GM12891 (cell line): ENCODE measurements at places on chromosomes 1 and 21.

DNA sequence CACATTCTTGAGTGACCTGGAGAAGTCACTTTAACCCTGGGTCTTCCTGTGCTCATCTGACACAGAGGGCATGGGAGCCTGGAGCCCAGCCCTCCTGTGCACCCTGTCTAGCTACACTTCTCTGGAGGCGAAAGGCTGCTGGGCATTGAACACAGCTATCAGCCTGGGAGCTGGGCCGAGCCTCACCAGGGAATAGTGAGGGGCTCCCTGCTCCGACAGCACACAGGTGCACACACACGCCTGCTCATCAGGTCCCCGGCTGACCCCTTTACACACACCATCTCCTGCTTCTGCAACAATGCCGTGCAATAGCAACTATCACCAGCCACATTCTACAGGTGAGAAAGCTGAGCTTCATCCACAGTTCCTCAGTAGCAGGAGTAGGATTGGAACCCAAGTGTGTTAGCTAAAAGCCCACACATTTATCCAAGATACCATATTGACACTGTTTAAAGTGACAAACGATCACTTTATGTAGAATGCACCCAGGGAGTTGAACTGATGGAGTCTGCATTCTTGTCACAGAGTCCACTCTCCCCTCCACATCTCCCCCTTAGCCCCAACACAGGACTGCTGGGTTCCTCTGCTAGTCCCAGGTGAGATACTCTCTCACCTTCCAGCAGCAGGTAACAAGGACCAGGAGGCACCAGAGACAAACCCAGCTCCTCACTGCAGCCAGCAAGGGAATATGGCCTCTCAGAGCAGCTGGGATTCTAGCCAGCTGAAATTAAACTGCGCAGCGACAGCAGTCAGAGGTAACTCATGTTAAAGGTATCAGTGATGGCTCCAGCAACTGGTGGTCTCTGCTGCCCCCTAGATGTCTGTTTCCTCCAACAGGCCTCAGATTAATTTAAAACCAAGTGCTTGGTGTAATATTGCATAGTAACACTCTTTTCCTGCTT lies 18.3 kb upstream of the CAPN8 start:
- DNase-seq = no peak

- no peak for DNase-seq
Measured at GRCh38 chr1:169933984-169934725, 40.5 kb upstream of the SCYL3 start.

DNA sequence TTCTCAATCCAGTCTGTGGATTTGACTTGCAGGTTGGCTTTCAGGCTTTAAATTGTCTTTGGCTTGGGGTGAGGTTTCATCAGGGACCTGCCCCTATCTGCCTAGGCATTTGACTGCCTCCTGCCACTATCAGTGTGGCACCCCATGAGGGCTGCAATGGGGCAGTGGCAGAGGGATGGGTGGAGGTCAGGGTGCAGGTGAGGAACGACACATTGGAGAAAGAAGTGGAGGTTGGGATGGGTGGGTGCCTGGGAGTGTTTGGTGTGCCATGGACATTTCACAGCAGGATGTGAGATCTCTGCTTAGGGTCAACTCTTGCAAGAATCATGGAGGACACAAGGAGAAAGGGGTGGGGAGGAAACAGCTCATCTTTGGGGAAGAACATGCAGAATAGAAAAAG lies 625.1 kb downstream of the PTPRU start:
- DNase-seq = no peak

- DNase-seq = no peak
Measured at GRCh38 chr1:113811156-113811887, 954 bp downstream of the RSBN1 start.

DNA sequence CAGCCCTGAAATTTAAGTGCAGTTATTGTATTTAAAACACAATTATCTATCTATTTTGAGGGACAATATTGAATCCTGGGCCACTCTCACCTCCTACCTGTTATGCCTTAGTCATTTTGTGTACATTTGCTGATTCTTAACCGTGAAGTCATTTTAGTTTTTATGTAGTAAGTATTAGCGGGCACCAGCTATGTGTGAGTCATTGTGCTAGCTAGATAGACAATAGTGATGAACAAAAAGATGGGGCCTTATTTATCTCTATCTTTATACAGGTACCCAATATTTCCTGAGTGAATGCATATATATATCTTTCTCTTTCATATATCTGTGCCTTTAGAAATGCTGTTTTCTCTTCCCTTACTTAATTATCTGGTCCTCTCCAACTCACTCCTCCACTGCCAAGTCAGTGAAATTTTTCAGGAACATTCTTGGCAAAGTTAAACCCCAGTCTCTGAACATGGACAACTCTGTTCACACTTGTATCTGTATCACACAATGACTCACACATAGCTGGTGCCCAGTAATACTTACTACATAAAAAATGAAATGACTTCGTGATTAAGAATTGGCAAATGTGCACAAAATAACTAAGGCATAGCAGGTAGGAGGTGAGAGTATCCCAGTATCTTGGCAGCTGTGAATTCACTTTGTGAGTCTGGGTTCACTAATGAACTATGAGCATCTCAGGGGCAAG lies 166.0 kb upstream of the C8B start:
- DNase-seq = no peak

DNA sequence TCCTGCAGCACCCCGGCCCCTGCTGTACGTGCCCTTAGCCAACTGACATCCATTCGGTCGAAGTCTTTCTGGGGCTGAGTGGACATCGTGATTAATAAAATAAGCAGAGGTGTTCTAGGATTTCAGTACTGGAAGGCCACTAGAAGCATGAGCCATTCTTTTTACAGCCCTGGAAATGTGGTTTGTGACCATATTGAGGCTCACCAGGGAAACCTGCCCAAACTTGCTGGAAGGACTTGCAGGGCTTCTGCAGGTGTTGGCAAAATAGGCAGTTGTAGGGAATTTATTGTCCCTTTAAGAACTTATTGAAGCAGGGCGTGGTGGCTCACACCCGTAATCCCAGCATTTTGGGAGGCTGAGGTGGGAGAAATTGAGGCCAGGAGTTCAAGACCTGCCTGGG lies 80.8 kb downstream of the DOP1B start:
- DNase-seq = no peak

- DNase-seq = no peak
Measured at GRCh38 chr1:208599063-208599462, 354.9 kb upstream of the PLXNA2 start.

- DNase-seq = no peak
Measured at GRCh38 chr1:83508485-83509151, 490.3 kb downstream of the TTLL7 start.

DNA sequence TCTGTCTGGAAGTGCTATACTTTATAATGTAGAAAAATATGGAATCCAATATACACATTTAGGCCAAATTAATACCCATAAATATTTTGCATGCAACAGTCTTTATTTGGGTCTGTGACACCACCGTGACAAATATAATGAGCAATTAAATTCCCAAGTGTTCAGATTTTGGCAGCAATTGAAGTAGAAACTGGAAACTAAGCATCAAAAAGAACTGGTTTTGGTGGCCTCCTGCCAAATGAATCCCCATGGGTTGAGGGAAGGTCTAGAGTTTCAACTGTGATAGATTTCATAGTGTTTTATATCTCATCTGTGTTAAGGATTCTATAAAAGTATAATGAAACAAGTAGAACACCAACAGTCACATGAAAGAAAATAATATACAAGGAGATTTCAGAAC lies 88.4 kb downstream of the DPYD start:
- no peak for DNase-seq

DNA sequence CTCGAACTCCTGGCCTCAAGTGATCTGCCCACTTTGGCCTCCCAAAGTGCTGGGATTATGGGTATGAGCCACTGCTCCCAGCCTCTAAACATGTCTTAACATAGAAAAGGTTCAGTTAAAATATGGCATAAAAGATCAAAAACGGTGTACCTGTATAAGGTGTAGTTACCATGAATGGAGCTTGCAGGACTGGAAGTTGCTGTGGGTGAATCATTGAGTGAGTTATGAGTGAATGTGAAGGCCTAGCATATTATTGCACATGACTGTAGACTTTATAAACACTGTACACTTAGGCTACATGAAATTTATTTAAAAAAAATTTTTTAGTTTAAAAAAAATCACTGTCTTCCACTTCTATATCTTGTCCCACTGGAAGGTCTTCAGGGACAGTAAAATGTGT lies 15.7 kb downstream of the ABCD3 start:
- no peak for DNase-seq

DNA sequence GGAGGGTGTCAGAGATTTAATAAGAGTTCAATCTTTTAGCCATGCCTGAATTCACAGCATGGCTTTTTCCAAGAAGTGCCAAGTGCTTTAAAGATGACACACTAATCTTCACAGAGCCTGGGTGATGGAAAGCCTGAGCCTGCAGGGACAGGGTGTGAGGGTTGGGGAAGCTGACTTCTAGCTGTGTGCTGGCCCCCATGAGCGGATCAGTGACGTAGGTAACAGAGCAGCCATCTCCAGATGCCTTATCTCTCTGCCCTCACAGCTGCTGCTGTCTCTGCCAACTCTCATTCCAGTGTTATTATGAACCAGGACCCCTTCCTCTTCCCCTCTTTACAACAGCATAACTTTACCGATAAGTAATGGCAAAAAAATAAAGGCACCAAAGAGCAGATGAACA lies 30.6 kb downstream of the FAM78B start:
- DNase-seq = no peak

- no peak for DNase-seq
Measured at GRCh38 chr1:215890438-215890837, 323.3 kb downstream of the KCTD3 start.

- peak; percentile 58 for DNase-seq
Measured at GRCh38 chr1:30908696-30909364, at the start of gene SDC3. SDC3 (minus strand) TSS chr1:30908758; CDS start chr1:30908586, 172 bp downstream.

DNA sequence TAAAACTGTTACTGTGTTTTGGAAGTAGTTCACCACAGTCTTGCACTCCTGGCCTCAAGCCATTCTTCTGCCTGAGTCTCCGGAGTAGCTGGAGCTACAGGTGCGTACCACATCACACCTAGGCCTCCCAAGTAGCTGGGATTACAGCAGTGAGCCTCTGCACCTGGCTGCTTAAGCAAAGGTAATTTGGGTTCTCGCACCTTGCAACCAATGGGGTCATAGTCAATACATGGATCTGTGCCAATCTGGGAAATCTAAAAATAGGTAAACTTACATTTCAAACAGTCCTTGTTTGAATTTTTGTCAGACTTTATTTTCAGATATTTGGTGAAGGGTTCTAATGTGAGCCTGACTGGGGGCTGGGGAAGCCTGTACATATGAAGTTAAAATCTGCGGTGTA lies 466.5 kb downstream of the PCP4 start:
- DNase-seq = no peak

- no peak for DNase-seq
Measured at GRCh38 chr1:108009603-108010195, 44.7 kb upstream of the VAV3 start.

GRCh38 chr1:37176269-37176668 lies 142.0 kb upstream of the GRIK3 start:
- DNase-seq = no peak

GRCh38 chr21:30340714-30341573 lies 3.5 kb upstream of the KRTAP27-1 start:
- peak; percentile 1 for DNase-seq

DNA sequence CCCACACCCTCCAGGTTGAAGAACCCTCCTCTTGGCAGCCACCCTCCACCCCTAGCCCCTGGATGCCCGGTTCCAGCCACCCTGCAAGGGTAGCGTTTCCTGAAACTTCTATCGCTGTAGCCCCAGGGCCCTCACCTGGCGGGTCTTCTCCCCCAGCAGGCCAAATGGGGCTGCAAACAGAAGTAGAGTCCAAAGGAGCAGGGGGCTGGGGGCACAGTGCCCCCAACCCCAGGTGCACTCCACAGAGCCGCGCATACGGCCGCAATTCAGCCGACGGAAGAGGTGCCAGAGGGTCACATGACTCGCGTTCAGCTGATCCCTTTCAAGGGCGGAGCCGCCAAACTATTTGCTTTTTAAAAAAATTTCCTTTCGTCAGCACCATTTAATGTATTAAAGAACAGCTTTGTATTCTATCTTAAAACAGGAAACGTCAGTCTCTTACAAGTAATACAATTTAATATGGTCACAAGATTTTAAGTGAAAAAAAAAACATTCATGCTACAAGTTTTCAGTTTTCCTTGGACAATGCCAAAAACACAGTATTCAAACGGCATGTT lies at the start of gene GLMP:
TSS of gene GLMP (minus strand) at position 289 of the 557 bp plus-strand sequence. CDS start at position 255, 34 bp downstream.
- peak; percentile 73 for DNase-seq

DNA sequence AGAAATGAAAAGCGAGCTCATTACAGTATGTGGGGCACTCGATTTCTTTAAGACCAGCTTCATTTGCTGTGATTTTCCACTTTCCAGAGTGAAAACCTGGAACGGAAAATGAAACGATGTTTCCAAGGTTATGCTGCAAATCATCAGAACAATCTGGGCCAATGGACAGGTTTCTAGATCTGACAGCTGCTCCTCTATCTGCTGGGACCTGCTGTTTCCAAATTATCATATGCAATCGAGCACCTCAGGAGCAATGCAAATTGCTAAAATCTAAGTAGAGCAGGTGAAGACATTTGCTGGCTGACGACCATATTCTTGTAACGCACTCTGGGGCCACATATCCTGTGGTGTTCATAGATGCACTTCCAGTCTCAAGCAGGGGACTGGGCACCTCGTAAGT lies 39.7 kb upstream of the TIAM1 start:
- DNase-seq = no peak

GRCh38 chr1:1216770-1217620 lies 3.0 kb upstream of the TNFRSF4 start:
- no peak for DNase-seq

DNA sequence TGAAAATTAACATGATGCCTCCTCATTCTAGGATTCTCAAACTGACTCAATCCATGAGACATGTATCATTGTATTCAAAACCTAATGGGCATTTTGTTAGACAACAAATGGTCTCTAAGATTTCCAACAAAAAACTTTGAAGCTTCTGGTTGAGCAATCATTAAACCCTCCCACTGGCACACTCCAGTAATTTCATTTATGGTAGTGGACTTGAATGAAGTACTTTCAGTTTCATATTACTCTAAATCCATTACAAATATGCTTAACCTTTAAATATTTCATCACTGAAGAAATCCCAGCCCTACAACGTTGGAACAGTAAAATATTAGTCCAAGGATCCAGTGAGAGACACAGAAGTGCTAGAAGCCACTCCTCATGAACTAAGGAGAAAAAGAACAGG lies 43.5 kb downstream of the GBP6 start:
- no peak for DNase-seq

- DNase-seq = no peak
Measured at GRCh38 chr1:17717594-17718535, 37.3 kb upstream of the ACTL8 start.

DNA sequence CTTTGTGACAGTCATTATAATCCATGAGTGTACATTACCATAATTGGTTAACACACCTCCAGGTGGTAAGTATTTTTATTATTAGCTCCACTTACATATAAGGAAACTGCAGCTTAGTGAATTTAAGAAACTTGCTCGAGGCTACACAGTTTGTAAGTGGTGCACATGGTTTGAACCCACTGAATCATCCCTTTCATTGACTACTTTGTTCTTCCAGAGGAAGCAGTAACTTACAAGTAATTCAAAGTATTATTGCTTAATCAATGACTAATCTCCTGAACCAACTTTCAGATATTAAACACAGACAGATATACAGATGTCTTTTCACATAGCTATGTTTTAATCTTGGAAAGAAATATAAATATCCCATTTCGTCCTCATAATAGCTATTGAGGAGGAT lies 18.7 kb upstream of the CLDN8 start:
- no peak for DNase-seq

GRCh38 chr1:109917768-109918606 lies 7.3 kb downstream of the CSF1 start:
- DNase-seq = no peak

- DNase-seq = no peak
Measured at GRCh38 chr1:58505286-58505685, 41.2 kb downstream of the OMA1 start.
